Ureter (tissue), 1 donor: ENCODE measurements at places on chromosomes 16 and 17.

- DNase-seq = no peak
Measured at GRCh38 chr17:80740141-80740540, 195.5 kb downstream of the RPTOR start.

DNA sequence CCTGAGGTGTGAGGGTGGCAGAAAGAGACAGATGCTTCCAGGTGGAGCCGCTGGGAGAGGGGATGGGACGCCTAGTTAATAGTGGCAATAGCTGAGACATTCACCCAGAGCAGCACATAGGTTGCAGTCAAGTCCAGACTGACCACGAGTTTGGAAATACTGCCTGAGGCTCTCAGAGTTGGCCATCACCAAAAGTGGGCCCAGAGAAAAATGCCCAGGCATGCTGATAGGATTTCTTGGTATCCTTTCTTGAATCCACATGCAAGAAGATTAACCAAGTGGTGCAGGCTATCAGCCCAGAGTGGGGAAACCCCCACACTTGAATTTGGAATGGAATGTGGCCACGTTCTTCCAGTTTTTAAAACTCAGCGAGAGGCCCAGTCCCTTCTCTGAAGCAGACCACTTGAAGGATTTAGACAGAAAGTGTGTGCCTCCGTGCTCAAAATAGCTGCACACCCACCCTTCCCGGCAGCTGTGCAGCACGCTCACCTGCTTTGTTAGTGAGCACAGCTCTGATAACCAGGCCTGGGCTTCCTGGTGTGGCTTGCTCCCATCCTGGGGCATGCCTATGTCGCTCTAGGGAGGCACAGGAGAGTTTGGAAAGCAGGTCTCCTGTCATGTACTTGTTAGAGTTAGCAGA is 35.7 kb downstream of the PLD6 start:
- no peak for DNase-seq

DNA sequence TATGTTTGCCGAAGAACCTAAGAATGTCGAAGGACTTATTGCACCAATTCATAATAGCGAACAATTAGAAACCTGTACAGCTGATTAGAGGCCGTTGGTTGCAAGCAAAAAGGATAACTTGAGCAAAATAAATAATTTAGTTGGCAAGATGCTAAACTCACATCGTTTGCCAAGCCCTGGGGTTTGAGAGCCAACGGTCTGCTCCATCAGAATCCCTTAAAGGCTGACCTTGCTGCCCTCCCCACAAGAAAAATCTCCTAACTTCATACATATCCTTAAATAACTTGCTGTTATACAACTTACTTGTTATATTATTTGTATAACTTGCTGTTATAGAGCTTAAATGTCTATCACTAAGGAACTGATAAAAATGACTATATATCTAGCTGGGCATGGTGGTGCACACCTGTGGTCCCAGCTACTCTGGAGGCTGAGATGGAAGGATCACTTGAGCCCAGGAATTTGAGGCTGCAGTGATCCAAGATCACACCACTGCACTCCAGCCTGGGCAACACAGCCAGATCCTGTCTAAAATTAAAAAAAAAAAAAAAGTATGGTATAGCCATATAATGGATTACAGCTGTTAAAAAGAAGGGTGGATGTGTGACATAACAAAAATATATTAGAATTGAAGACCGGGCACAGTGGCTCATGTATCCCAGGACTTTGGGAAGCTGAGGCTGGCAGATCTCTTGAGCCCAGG is 1.9 kb upstream of the TRIM37 start:
- no peak for DNase-seq

- DNase-seq = no peak
Measured at GRCh38 chr16:11242658-11243057, 13.3 kb downstream of the SOCS1 start.

- peak; percentile 88 for DNase-seq
Measured at GRCh38 chr17:49995055-49995738, at the start of gene DLX3. DLX3 (minus strand) TSS chr17:49995224; CDS start chr17:49994998, 226 bp downstream.

- DNase-seq = no peak
Measured at GRCh38 chr17:75828076-75828400, 16.2 kb downstream of the UNC13D start.

DNA sequence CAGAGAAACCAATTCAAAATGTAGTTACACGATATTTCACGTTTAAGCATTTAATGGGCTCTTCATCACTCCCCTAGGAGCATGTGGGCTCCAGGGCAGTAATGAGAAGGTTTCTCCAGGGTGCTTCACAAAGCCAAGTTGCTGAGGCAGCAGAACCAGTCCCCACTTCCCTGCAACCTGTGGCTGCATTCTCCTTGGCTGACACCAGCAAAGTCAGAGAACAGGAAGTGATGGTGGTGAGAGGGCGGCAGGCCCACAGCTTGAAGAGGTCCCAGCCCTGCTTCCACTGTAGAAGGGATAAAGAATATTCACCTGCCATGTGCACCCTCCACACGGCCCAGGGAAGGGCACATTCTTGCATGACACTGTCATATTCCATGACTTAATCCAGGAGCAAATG is 133.2 kb downstream of the CBLN1 start:
- DNase-seq = no peak

DNA sequence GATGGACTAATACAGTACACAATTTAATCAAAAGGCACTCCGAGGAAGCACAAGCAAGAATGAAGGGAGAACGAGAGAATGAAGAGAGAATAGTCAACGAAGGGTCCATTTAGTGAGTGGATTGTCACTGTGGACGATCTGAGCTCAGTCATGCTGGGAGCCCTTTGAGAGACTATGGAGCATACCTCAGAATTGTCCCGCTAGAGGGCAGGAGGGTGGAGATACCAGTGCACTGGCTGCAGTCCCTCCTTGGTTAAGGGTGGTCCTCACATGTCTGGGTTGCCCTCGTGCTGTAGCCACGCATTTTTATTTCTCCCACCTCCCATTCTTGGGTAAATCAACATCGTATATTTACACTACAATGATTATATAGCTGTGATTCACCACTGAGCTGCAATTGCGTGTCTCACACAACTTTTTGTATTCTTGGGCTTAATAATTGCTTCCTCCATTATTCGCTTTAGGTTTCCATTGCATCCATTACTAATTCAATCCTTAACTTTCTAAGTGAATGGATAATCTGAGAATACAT is 33.2 kb upstream of the FAM20A start:
- no peak for DNase-seq

DNA sequence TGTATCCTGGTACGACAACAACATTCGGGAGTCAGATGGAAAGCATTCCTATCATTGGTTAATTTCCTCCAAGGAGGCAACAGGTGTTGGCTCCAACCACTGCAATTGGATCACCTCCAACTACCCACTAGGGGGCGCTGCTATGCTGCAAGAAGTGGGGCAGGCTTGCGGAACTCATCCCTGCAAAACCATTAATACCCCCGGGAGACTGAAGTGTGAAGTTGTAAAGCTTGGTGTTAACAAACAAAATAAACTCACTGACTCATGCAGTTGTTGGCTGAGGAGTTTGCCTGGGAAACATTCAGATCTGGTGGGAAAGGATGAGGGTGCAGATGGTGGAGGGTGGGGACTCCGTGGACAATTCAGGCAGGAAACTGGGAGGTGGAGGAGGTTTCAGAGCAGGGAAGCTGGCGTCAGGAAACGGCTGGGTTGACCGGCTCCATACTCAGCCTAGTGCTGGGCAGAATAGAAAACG is 84.9 kb downstream of the HS3ST2 start:
- DNase-seq = peak; percentile 57

GRCh38 chr16:2085669-2086068 is 37.9 kb downstream of the TSC2 start:
- DNase-seq = no peak

GRCh38 chr16:82878466-82878865 is 251.7 kb downstream of the CDH13 start:
- DNase-seq = no peak

GRCh38 chr16:81808933-81809480 is 29.9 kb downstream of the PLCG2 start:
- no peak for DNase-seq

GRCh38 chr16:69005641-69006355 is 99.7 kb upstream of the HAS3 start:
- no peak for DNase-seq

GRCh38 chr17:69712801-69713311 is 298.4 kb downstream of the MAP2K6 start:
- DNase-seq = no peak

GRCh38 chr16:77700846-77701245 is 21.5 kb upstream of the NUDT7 start:
- DNase-seq = no peak

DNA sequence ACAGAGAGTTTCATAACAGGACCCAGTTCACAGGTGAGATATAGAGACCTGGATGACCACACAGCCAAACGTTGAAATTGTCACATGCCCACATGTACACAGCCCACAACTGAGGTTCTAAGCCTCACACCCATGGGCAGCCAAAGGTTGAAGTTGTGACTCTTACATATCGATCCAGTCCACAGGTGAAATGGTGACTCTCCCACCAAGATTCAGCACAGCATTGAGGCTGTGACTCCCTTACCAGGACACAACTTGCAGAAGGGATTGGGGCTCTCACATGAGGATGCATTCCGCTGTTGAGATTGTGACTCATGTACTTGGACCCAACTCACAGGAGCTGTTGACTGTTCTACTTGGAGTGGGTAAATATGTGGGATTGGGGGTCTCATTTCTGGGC is 1836.4 kb downstream of the TP53TG3F start:
- no peak for DNase-seq

DNA sequence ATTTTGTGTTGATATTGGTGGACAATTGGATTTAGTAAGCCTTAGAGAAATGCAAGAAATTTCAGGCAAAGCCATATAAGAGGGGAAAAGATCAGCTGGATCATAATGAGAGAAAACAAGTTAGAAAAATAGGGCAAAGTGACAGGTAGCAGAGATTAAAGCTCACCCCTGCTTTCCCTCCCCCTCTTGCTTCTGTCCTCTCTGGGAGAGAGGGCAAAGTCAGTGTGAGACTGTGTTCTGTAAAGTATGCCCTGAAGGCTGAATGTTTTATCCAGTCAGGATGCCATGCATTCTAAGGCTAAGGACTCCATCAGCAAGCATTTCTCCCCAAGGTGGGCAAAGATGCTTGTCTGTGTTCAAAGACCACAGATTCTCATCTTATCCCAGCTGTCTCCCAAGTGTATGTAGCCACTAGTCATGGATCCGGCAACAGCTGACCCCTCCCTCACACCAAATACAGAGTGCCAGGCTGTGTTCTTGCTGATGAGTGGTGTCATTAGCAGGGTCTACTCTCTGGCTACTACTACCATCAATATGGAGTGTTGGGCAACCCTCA is 136.2 kb upstream of the DNAH9 start:
- no peak for DNase-seq

DNA sequence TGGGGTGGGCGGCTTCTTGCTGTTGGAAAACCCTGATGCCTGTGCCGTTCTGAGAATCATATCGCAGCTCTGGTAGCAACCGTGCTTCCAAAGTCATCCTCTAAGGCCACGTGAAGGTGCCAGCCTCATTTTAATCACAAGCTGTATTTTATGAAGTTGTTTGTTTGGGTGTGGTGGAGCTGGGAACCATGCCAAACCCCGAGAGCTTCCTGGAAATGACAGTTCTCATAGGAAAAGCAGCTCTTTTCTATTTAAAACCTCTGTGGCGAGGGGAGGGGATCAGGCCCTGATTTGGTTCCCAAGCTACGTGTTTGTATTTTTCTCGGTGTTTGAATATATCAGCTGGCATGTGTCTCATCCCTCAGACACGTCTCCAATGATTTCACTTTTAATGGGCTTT is 21.7 kb downstream of the KNOP1 start:
- peak; percentile 90 for DNase-seq
